ENCODE measurements at places on chromosomes 12 and 14. TPM values are rescaled to one million over a fixed set of nuclear protein-coding genes. Genes with fewer than 3 reads are reported as not detected.

Gene CIPC
- 6.1 TPM for total RNA-seq

Gene KCNJ8
- total RNA-seq, result not detected

- H3K4me1 ChIP-seq, result no peaks in the 10 kb centered on the region
- H3K36me3 ChIP-seq, result no peaks in the 10 kb centered on the region
- H3K27me3 ChIP-seq, result no peaks in the 10 kb centered on the region
Measured at GRCh38 chr12:93638095-93638494, 39.1 kb upstream of the CRADD start.

GRCh38 chr14:88823968-88824313 is 510 bp upstream of the TTC8 start:
- peaks cover 7% of the 10 kb centered on the region for H3K4me1 ChIP-seq
- peak overlapping the region; percentile 80 for H3K4me3 ChIP-seq
- no peak for DNase-seq
- no peaks in the 10 kb centered on the region for H3K36me3 ChIP-seq
- H3K27me3 ChIP-seq, result no peaks in the 10 kb centered on the region

DNA sequence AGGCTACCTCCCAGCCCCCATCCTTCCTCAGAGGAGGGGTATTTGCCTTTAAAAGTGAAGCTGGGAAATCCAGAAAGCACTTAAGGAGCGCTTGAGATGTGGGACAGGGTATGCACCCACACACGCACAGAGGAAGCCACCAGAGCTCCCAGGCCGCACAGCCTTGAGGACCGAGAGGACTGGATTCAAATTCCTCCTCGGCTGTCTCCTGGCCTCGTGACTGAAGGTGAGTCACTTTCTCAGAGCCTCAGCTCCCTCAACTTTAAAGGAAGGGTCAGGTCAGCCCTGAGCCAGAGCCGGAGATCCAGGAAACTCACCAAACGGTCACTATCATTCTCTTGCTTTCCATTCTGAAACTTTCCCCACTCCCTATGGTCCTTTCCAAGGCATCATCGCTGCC is 37.6 kb downstream of the BCL11B start:
- peak overlapping the region; percentile 93 for H3K27ac ChIP-seq
- H3K36me3 ChIP-seq, result peaks cover 44% of the 10 kb centered on the region
- no peak for DNase-seq
- H3K27me3 ChIP-seq, result no peaks in the 10 kb centered on the region
